Thoracic aorta (tissue), 2 donors: ENCODE measurements at places on chromosomes 11 and 22.

DNA sequence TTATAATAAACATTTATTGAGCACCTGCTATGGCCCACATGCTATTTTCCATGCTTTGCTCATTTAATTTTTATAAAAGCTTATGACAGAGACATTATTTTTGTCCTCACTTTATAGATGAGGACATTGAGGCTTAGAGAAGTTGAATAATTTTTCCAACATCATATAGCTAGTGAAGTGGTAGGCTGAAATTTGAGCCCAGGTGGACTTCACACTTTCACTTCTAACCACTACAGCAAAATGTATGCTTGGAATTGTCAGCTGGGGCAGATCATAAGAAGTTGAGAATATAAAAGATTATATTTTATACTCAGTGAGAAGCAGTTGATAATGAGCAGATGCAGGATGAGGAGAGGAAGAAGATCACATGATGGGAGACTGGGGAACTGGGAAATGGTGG, 146.1 kb downstream of the LDLRAD3 start:
- no peak for DNase-seq

GRCh38 chr11:3227568-3228444, 4.4 kb downstream of the MRGPRE start:
- no peak for DNase-seq

GRCh38 chr11:72760539-72761405, 8.6 kb upstream of the ARAP1 start:
- no peak for DNase-seq

DNA sequence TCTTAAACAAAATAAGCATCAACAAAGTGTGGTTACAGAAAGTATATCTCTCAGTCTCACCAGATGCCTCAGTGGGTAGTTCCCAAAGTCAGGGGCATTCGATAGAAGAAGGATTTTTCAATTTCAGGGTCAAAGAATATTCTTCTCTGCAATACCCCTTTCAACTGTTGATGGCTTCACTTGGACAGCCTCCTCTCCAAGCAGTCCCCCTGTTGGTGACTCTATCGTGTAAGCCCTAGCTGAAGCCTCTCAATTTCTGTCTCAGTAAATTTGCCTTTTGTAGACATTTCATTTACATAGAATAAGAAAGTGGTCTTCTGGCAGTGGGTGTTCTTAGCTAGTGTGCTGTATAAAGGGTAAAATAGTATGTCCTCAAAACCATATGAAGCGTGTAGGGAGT, 11.3 kb upstream of the CCDC83 start:
- no peak for DNase-seq

DNA sequence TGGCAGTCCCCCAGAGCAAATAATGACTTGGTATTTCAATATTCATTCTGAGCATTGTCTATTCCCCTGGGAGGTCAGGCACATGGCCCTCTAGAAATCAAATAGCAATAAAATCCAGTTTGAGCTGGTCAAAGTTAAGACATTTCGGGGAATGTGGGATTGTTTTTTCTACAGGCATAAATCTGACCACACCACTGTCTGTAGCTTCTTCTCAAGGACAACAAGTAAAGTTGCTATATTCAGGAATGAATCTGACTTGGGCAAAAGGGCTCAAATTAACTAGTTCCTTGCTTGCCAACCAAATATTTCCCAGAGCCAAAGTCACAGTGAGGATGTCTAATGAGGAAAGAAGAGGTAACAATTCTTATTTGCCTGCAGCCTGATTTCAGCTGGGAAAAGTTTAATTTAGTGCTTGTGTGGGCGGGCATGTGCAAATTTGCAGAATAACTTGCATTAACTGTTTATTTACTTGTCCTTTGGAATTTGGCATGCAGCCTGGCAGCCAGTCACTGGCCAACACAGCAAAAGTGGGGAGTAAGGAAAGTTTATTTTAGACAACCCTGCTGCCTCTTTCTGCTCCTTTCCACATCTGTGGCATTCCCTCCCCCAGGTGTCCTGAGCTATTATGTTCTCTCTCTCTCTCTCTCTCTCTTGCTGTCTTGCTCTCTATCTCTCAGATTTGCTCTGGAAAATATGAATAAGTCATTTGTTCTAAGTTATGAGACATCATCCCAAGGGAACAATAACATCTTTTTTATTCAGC, 51.2 kb upstream of the ARHGAP20 start:
- DNase-seq = no peak

- no peak for DNase-seq
Measured at GRCh38 chr11:65327021-65327420, 6.6 kb upstream of the DPF2 start.

DNA sequence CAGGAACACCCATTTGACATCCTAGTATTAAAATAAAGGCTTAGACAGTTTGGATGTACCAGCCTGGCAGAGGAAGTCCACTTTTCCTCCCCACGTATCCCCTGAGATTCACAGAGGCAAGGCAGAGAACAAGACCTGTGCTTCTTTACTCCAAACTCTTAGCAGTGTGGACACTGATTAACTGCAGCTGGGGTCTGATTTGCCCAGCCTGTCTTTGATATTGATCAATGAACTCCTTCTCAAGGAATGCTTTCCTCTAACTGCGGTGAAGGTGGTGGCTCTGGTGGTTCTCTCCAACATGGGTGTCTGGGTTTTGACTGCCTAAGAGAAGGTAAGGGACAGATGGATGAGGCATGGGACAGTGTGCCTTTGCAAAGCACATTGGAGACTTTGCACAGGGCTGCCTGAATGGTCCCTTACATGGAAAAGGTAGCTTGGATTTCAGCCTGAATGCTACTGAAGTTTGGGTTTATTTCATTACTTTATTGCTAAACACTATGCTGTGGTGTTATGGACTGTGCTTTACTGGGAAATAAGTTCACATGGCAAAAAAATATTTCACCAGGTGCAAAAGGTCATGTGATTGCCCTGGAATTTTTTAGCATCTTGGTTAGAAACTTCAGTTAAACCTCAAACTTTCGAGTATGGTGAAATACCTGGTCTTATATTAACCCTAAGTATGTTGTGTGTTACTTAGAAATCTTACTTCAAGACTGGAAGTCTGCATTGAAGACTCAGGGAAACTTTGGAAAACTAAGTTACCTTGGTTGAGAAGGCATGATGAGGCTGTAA, 1.8 kb downstream of the GAS2 start:
- no peak for DNase-seq

DNA sequence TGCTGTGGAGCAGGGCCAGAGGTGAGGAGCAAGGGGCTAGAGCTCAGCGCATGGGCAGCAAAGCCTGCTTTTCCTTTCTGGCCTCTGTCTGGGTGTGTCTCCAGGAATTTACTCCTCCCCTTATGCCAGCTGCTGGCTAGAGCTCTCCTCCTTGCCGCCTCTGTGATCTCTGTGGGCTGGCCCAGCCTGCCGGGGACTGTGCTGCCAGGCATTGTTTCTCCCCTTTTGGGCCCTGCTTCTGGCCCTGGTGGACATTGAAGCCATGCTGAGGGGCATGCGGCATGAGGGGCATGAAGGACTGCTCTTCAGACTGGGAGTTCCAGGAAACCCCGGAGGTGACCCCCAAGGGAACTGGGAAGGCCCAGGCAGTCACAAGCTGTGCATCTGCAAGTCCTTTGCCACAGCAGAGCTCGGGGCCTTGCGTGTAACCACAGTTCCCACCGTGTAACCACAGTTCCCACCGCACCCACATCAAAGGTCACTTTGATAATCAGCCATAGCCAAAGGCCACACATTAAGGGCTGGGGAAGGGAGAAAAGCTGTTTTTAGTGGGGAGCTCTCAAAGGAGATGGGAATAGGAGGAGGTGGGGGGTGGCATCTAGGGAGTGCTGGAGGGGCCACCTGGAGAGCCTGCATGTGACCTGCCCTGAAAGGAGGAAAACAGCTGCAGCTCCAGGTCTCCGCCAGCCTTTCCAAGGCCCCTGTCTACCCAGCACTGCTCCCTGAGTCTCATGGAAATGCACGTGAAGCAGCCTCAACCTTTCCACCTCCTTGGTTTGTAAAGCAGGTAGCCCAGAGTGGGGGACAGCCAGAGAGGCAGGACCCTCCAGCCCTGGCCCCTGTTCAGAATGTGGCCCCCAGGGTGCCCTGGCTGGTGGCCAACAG, 62.3 kb downstream of the PPFIBP2 start:
- DNase-seq = no peak

DNA sequence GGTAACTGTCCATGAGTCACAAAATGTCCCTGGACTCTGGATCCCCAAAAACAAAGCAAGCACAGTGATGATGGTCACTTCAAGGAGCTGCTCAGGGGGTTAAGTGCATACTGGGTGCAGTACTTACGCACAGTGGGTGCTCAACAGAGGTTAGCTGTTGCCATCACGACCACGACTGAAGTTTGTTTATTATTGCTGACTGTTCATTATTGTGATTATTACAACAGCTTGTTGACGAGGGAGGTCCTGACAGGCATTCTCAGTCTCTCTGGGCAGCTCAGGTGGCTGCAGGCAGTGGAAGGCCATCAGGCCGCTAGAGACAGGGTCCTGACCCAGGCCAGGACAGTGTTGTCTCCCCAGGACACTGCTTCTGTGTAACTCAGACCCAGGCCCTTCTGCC, 418.8 kb downstream of the SHANK2 start:
- no peak for DNase-seq

GRCh38 chr22:50607659-50608020, 7.0 kb downstream of the MAPK8IP2 start:
- DNase-seq = no peak

DNA sequence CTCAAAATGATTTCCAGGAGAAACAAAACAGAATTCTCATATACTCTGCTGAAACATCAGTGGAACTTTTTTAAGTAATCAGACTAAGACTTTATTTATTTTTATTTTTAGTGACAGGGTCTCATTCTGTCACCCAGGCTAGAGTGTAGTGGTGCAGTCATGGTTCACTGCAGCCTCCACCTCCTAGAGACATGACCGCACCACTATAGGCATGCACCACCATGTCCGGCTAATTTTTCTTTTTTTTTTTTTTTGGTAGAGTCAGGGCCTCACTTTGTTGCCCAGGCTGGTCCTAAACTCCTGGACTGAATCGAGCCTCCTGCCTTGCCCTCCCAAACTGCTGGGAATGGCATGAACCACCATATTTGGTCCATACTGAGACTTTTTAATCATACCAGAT, 42.9 kb downstream of the PRDM10 start:
- DNase-seq = no peak

DNA sequence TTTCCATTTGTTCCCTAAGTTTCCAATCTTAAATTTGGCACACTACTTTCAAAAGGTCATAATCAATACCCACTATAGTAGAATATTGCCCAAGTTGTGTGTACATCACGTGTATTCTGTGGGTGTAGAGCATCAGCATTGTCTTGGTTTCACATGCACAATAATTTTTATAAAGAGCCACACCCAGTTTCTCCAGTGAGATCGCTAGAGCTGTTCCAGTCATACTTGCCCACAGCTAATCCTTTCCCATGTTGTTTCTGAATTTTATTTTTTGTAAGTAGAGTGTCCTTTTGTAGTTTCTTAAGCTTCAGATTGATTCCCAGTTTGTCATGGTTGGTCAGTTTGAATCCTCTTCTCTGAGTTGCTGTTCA, 13.7 kb downstream of the FAM118B start:
- no peak for DNase-seq

DNA sequence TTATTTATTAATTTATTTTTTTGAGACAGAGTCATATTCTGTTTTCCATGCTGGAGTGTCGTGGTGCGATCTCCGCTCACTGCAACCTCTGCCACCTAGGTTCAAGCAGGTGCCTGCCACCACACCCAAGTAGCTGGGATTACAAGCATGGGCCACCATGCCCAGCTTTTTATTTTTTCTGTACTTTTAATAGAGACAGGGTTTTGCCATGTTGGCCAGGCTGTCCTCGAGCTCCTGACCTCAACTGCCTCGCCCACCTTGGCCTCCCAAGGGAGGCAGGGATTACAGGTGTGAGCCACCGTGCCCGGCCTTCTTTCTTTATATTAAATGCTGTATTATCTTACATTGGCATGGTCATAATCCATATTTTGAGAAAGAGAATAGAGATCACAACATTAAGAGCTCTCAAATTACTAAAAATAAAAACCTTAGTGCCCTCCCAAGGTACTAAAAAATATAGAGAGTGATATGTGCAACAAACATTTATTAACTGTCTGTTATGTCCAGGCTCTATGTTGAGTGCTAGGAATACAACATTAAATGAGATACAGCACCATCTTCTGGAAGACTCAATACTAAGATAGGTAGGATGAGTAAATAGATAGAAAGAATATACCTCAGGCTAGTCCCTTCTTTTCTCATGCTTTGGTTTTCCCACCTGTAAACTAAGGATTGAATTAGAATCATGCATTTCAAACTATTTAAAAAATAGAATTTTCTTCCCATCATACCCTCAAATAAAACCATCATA, 84.1 kb downstream of the BBOX1 start:
- DNase-seq = no peak

DNA sequence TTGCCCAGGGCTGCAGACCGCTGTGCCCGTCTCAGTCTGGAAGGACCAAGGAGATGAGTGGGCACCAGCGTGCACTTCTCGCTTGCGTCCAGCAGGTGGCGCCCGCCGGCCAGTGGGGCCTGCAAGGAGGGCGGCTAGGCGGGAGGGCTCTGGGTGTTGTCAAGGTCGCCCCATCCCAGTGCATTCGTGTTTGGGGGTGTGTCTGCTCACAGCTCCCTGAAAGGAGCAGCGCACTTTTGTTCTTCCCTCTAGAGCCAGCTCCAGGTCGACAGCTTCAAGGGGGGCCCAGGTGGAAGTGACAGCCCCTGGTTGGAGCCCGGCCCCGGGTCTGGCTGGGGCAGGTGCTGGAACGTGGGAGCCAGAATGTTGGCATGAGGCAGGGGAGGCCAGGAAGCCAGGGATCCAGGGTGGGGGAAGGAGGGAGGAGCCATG, 23.4 kb upstream of the MPPED1 start:
- DNase-seq = no peak

DNA sequence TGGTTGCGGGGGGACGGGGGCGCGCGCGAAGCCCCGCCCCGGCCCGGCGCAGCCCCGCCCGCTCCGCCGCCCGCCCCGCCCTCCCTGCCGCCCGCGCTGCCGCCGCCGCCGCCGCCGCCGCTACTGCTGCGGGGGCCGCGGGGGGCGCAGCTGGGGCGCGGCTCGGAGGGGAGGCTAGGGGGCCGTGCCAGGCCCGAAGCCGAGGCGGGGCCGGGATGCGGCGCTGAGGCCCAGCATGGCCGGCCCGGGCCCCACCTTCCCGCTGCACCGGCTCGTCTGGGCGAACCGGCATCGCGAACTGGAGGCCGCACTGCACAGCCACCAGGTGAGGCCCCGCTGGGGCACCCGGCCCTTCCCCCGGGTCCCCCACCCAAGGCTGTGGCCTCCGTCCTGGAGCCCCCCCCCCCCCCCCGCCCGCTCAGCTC, at the start of gene ANKRD13D:
Gene ANKRD13D, plus strand, starts transcription at position 78 of the 425 bp plus-strand sequence. Its CDS starts 158 bp downstream, at position 236.
- no peak for DNase-seq

DNA sequence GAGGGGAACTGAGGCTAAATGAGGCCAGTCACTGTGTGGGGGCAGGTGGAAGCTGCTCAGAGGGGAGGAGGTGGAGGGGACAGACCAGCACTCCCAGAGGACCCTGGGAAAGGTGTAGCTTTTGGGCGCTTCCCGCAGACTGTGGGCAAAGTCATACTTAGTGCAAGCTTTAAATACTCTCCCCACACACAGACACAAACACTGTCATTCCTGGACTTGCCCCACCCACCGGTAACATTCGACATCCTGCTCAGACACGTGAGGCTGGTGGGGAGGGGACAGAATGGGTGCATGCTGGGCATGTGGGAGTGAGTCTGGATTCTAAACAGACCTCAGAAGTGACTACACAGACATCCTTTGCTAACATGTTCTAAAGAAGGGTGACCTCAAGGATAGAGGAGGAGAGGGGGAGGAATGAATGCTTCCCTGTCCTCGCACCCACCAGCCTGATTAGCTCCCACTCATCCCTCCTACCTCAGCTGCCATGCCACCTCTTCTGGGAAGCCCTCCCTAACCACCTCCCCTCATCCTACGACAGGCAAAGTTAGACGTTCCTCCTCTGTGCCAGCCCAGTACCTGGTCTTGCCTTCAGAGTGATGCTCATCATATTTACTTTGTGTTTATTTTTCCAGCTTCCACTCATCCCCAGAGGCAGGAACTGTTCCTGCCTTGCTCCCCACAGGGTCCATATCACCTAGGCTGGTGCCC, 22.2 kb downstream of the TSKU start:
- DNase-seq = no peak
